ENCODE measurements at places on chromosomes 13 and 19. TPM values are rescaled to one million over a fixed set of nuclear protein-coding genes. Genes with fewer than 3 reads are reported as not detected.

DNA sequence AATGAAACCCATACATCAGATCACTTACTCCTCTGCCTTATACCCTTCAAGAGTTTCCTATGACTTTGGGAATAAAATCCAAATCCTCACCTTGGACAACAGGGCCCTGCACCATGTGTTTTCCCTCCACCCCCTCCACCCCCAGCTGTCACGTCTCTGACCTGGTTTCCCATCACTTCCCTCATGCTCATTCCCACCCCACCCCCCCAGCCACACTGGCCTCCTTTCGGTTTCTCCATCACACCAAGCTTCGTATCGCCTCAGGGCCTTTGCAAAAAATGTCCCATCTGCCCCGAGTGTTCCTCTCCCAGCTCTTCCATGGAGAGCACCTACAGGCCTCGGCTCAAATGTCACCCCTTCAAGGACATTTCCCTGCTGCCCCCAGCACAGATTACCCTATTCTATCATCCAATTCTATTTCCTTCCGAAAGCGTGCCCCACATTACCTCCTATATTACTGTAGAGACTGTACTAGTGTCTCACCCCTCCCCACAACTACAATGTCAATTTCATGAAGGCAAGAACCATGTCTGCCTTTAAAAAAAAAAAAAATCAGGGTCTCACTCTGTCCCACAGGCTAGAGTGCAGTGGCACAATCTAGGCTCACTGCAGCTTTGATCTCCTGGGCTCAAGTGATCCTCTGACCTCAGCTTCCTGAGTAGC is 16.8 kb upstream of the FFAR2 start:
- no peak for DNase-seq

DNA sequence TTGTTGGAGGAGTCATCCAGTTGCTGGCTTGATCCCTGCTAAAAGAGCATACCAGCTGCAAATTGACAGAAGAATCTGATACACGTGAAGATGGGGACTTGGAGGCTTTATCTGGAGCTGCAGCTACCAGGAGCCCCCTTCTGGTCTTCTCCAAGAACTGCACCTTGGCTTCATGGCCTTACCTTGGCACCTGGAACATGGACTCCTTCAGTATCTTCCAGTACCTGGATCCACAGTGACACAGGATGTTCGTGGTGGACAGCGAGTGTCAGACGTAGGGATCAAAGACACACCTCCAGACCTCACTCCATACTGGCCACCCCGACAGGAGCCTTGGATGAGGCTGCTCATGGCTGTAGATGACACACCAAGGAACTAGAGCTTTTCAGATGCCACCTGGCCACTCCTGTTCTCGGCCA is 9.9 kb upstream of the ACSBG2 start:
- DNase-seq: peak; percentile 70

- DNase-seq: no peak
These were observed 113.7 kb upstream of the ZNF507 start for GRCh38 chr19:32231691-32232090.

DNA sequence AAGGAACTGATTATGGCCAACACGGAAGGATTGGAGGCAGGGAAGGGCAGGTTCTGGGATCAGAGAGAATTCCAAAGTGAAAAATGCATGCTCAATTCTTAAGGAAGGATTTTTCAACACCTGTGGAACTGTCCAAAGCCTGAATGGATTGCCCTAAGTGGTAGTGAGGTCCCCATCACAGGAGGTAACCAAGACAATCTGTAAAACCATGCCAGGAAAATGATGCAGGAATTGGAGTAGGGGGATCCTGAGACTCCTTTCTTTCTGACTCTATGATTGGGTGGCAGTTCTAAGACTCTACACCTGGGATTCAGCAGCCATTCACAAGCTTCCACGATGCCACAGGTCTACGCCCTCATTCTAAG is 56.5 kb upstream of the ZNRF4 start:
- no peak for DNase-seq

DNA sequence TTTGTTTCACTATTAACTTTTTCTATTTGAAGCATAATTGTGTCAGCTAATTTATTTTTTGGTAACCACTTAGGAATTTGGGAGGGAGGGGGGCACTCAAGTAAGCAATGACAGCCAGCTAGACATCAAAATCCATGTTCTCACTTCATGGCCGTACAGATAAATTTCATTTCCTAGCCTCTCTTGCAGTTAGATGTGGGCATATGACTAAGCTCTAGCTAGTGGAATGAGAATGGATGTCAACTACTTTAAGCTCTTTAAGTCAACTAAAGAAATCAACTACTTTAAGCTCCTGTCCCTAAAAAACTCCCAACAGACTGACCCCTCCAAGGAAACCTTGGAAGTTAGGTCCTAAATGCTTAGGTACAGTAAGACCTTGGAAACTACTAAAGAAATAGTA is 92.0 kb downstream of the KCNRG start:
- no peak for DNase-seq

DNA sequence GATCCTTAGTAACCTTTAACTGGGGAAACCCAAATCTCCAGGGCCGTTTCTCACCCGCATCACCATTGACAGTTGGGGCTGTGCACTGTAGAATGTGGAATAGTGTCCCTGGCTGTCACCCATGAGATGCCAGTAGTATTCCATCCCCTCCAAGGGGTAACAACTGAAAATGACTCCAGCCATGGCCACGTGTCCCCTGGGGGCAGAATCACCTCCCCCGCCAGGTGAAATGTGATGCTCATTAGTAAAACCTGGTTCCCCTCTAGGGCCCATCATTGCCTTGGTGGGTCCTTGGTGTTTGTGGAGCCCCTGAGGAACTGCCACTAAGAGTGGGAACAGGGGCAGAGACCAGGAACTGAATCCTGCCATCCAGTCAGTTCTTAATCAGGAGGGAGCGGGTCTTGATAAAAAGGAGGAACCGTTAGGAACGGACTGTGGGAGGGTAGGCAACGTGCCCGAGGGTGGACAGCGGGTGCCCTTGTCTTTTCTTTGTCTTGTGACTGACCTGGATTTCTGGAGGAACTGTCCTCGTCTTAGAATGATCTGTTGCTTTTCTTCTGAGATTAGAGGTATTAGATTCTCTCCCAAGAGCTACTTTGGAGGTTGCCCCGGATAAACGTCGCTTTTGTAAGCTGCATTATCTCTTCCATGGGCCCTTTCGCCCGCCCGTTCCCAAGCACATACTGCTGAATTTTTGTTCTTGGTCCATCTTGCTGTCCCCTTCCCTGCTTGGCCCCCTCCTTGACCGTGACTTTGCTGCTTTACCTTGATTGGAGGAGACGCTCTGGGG is 3.5 kb downstream of the MYO9B start:
- DNase-seq: no peak

DNA sequence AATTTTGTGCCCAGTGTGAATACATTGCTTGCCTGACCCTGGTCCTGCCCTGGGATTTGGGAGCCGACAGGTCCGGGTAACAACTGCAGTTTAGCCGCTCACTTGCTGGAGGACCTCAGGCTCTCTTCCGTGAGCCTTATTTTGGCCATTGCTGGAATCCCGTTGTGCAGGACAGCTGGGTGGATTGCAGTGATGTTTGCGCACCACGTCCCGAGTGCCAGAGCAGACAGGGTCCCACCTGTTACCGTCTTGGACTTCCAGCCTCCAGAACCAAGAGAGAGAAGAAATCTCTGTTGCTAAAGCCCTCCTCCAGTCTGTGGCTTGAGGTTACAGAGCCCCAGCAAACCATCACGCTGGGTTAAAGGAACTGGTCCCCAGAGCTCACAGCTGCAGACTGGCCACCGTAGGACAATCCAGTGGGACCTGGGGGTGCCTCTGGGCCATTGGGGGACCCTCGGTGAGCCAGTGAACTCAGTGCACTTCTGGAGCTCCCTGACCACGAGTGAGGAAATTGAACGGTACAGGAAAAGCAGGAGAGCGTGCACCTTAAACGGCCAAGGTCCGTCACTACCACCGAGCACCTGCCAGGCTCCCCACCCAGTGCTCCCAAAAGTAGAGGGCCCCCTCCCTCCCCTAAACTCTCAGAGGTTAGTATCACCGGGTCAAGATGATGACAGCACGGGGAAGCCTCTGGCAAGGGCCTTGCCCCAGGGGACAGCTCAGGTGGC is 92.9 kb downstream of the GNG7 start:
- no peak for DNase-seq

GRCh38 chr13:34951528-34951927 is 9.5 kb downstream of the NBEA start:
- DNase-seq: no peak

- DNase-seq: no peak
These were observed 56.6 kb downstream of the COG3 start for GRCh38 chr13:45521297-45521696.

DNA sequence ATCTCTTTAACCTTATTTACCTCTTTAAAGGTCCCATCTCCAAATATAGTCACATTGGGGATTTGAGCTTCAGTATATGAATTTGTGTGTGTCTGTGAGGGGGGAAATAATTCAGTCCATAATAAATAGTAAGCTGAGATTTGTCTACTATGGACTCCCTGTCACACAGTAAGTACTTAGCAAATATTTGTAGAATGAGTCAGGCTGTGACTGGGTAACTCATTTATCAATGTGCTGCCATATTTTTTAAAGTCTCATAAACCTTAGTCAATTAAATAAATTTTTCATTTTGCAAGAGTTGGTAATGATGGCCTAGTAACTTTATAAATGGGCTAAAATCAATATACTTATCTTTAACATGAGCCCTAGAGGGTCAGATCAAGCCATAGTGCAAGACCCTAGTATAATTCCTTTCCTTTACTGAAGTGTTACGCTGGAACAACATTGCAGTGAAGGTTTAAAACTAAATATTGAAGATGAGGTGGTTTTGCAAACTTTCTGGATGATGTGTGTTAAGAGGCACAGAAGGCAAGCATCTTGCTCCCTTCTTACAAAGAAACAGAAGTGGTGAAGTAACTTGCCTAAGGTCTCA is 305.1 kb downstream of the KCNRG start:
- no peak for DNase-seq

DNA sequence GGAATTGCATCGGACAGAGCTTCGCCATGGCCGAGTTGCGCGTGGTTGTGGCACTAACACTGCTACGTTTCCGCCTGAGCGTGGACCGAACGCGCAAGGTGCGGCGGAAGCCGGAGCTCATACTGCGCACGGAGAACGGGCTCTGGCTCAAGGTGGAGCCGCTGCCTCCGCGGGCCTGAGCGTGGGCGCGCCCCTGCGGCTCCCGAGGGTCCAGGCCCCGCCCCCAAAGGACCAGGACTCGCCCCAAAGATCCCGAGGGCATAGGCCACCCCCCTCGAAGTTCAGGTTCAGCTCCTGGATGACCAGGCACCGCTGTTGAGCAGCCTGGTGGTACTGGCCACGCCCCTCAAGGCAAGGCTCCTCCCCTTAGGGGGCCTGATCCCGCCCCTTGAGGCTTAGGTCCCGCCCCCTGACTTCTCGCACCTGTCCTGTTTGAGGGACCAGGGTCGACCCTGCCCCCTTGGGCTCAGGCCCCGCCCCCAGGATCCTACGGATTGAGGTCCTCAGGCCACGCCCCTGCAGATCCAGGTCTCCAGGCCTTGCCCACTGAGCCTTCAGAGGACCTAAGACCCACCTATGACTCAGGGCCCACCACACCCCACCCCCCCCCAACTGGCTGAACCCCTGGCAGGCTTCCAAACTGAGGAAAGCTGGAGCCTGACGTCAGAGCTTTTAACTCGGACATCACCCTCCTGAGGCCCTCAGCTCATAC is 43.1 kb downstream of the CYP4F22 start:
- peak; percentile 72 for DNase-seq

Gene ATP4A
- not detected for total RNA-seq

Gene ZNF607
- total RNA-seq: 11.8 TPM

Gene COQ8B
- 48.0 TPM for total RNA-seq

Gene VSIG10L
- 0.26 TPM for total RNA-seq

All from CD4-positive, alpha-beta memory T cell (primary cell).